ENCODE measurements at places on chromosomes 5 and 9.

DNA sequence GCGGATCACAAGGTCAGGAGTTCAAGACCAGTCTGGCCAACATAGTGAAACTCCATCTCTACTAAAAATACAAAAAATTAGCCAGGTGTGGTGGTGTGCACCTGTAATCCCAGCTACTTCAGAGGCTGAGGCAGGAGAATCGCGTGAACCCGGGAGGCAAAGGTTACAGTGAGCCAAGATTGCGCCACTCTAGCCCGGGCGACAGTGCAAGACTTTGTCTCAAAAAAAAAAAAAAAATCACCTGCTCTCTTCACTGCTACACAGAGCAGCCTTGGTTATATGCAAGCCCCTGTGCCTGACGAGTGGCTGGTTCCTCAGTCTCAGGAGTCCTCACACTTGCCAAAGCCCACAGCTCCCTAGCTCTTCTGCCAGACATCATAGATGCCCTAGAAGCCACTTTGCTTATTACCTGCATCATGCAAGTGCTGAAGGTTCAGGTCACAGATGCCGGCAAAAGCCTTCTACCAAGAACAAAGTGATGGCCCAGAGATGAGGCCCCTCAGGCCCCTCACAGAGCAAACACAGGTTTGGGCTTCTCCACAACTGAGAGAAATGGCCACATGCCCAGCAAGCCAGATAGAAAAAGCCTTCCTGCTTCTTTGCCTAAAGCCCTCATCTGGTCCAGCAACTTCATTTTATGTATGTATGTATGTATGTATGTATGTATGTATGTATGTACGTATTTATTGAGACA lies 176.4 kb downstream of the AUH start:
- no peak for DNase-seq

GRCh38 chr5:129361441-129362025 lies 98.6 kb upstream of the ADAMTS19 start:
- DNase-seq, result no peak

DNA sequence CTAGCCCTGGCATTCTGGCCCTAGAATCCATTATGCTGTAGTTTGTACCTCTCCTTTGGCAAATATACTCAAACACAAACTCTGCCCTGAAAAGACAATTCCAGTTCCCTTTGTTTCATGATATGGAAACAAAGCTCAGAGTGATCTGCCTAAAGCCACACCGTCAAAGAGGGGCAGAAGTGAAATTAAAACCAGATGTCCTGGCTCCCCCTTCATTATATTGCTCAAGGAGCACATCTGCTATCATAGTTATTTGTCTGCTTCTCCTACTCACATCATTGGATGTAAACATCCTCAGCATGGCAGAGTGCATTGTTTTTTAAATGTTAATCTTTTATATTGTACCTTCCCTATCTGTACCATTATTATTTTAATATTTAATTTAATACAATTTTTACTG lies 266.7 kb upstream of the SMARCA2 start:
- DNase-seq, result no peak

GRCh38 chr9:133130685-133131244 lies 9.7 kb upstream of the RALGDS start:
- DNase-seq, result peak; percentile 36

GRCh38 chr5:134129411-134130238 lies 15.1 kb downstream of the TCF7 start:
- no peak for DNase-seq

DNA sequence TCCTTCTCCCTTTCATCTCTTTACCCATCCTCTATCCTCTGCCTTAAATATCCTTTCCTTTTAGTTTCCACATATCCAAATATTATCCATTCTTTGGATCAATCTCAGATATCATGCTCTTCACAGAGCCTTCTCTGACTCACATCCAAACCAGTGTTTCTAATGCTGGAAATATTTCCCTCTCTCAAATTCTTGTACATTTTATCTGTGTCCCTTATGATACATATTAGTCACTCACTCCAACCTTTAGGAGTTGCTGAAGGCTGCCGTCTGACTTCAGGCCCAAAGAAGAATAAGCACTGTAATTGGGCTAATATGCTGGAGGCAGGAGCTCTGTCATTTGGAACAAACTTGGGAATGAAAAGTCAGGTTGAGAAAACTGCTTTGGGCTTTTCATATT lies 156.4 kb upstream of the RUSC2 start:
- no peak for DNase-seq

DNA sequence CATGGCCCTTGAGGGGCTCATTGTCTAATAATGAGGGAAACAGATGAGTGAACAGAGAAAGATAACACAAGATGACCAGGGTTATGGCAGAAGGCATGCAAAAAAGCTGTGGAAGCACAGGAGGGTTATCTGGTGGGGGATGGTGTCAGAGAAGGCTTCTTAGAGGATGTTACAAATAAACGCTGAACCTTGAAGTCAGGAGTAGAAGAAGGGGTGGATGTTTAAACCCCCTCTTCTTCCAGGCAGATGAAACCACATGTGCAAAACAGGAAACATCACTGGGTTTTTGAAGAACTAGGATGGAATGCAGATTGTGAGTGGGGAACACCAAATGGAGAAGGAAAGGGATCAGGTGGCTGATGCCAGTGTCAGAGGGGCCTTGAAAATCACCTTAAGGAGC lies 41.8 kb upstream of the NR5A1 start:
- no peak for DNase-seq

DNA sequence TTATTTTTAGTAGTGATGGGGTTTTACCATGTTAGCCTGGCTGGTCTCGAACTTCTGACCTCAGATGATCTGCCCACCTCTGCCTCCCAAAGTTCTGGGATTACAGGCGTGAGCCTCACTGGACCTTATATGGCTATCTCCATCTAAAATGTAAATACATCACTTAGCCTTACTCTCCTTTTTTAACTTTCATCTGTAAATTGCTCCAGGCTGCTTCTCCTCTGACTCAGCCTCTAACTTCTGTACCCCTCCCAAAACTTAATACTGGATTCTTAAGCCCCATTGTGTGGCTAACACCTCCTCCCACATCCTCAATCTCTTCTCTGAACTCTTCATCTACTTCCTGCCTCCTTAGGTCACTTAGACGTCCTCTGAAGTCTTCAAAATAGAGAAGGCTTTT lies 4.0 kb downstream of the SNX30 start:
- no peak for DNase-seq

- no peak for DNase-seq
Measured at GRCh38 chr5:168836603-168837231, 257.5 kb upstream of the PANK3 start.

DNA sequence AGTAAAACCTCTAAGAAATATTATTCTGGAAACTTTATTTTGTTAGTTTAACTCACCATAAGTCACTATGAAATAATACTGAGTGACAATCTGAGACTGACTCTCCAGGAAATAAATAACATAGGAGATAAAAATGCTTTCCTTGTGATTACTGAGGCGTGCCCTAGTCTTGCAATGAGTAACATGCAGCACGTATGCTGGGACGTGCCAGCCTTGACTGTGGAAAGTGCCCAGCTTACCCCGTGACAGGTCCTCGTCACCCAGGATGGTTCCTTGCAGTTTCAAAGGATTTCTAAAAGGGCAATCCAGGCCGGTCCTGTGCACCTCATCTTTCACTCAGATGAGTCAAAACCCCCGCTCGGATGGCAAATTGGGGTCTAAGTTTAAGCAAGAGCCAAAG lies 720.8 kb upstream of the ADAMTS16 start:
- DNase-seq, result no peak

GRCh38 chr5:135868681-135869080 lies 27.0 kb downstream of the IL9 start:
- DNase-seq, result no peak

DNA sequence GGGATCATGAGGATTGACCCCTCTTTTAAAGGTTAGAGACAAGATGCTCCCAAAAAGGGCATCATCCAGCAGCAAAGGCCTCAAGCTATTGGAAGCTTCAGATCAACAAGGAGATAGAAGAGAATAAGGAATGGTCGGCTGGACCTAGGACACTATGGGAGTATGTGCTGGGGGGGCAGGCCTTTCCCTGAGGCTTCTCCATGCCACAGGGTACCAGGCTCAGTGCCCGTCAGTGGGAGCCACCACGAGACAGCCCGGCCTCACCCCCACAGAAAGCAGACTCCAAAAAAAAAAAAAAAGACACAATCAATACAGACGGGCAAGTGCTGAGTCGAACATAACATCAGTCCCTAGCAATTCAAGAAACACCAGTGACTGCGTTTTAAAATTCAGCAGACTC lies 117.4 kb downstream of the KLHL3 start:
- no peak for DNase-seq

DNA sequence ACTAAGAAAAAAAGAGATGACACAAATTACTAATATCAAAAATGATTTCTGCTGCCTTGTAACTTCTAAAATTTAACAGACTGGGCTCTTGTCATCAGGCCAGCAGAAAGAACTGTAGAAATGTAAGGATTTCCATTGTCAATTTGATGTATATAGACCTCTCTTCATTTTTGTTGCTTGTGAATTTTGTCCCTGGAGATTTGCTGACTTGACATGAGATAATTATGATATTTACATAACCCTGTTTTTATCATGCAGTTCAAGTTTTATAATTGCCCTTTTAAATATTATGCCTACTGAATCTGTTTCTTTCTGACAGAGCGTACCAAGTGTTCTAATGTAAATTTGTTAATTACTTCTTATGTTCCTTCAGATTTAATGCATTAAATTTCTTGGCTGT lies 23.9 kb downstream of the TMEM215 start:
- DNase-seq, result no peak

GRCh38 chr5:53355931-53356330 lies 124.5 kb upstream of the FST start:
- no peak for DNase-seq

DNA sequence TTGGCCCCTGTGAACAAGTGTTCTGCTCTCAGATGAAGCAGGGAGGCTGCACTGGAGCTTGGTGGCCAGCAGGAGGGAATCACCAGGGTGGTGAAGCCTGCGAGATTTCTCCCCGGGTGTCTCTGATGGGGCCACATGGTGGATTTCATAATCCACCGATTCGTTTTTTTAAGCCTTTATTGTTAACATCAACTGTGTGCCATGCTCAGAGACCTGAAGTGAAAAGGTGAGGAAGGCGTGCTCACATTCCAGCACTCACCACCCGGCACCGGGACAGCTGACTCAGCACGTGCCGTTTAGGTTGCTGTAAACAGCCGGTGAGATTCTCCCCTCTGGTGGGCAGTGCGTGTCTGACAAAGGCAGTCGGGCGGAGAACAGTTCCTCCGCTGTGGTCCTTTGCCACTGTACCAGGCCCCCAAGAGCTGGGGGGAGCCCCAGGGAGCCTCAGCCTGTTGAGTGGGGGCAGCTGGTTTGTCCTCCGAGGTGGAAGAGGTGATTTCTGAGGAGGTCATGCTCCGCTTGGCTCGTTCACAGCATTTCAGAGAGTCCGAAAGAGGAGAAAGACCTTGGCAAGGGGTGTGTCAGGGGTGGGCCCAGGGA lies 12.7 kb upstream of the AHRR start:
- no peak for DNase-seq

- no peak for DNase-seq
Measured at GRCh38 chr5:10493884-10494283, 52.2 kb downstream of the ROPN1L start.

GRCh38 chr5:36796155-36796554 lies 80.4 kb upstream of the NIPBL start:
- DNase-seq, result no peak

DNA sequence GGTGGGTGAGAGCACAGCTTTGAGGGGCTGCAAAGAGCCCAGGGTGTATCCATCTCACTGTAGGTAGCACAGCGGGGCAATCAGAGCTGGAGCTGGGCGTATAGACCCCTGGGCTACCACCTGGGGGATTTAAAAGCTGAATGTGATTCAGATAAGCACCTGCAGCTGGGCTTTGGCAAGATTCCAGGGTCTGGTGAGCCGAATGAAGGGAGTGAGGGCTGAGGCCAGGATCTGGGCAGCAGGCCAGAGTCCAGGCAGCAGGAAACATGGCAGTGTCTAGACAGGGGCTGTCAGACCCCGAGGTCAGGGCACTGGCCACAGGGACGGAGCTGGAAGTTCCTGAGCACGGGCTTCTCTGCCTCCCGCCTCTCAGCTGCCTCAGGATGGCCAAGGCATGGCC lies 8.7 kb downstream of the ASS1 start:
- DNase-seq, result no peak

DNA sequence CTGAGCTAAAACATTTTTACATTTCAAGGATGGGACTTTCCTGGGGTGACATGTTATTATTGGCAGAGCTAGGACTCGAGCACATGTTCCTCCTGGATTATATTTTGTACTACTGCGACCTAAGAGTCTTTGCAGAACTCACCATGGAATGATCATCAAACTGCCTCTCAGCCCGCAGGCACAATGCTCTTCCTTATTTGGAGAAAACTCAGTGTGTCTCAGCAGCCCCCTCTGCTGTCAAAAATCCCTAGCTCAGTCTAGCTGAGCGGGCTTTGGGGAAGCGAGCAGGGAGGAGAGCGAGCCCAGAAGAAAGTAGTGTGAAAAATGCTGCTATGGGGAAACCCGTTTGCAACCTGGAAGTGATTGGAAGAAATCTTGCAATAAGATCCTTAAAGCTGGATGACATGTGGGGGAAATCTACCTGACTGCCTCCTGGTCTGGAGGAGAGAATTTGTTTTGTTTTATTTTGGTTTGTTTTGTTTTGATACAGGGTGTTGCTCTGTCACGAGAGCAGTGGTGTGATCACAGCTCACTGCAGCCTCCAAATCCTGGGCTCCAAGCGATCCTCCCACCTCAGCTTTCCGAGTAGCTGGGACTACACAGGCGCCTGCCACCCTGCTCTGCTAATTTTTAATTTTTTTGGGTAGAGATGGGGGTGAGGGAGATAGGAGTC lies 89.9 kb upstream of the CLINT1 start:
- peak; percentile 47 for DNase-seq

All from stimulated activated CD8-positive, alpha-beta memory T cell treated with anti-CD3 and anti-CD28 coated beads, Interleukin-2, amount 100 ng/mL, for 48 hours (primary cell).